ENCODE measurements at places on chromosomes 6 and 20. TPM values are rescaled to one million over a fixed set of nuclear protein-coding genes. Genes with fewer than 3 reads are reported as not detected.

TSPO2 gene
- not detected for total RNA-seq

- H3K4me1 ChIP-seq = no peaks in the 10 kb centered on the region
- H3K27me3 ChIP-seq = no peaks in the 10 kb centered on the region
- no peak overlapping the region for H3K4me3 ChIP-seq
- H3K27ac ChIP-seq = no peak overlapping the region
Measured at GRCh38 chr6:3147914-3148757, 9.2 kb downstream of the TUBB2A start.

DNA sequence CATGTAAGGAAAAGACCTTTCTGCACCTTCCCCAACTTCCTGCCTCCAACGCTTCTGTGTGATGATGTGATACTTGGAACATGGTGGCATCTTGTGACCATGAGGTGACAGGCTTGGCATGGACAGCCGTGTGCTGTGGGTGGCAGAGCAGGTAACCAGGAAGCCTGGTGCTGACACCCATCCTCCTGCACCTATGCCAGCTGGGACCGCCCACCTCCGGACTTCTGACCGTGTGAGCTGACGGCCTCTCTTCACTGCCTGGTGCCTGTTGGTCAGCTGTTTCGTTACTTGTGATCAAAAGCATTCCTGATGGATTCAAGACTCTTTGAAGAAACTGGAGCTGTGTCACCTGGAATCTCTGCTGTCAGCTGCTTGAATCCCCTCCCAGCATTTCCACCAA is 70.3 kb downstream of the TMEM242 start:
- no peaks in the 10 kb centered on the region for H3K27me3 ChIP-seq
- H3K27ac ChIP-seq = no peak overlapping the region
- H3K4me3 ChIP-seq = no peak overlapping the region
- H3K4me1 ChIP-seq = peaks cover 8% of the 10 kb centered on the region

DNA sequence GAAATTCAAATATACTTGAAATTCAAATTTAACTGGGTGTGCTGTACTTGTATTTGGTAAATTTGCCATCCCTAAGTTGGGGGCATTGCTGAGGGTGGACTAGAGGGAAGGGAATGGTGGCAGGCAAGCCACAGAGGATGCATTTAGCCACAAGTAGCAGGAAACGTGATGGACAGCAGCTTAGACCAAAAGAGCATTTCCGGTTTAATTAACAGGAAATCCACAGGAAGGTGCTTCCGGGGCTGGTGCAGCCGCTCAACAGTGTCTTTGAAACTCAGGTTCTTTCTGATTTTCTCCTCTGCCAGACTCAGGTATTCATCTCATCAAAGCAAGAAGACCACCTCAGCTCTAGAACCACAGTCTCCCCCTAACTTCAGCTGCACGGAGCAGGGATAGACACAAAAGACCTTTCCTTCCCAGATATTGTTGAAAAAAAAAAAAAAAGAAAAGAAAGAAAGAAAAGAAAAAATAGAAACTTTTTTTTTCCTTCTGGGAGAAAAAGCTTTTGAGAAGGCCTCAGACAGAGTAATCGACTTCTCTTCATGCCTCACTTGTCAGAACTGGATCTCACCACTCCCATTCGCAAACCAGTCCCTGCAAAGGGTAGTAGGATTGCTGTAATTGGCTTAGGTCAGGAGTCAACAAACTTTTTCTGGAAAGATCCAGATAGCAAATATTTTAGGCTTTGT is 8.0 kb upstream of the BCAS1 start:
- no peak for DNase-seq
- H3K36me3 ChIP-seq = no peaks in the 10 kb centered on the region
- peaks cover 11% of the 10 kb centered on the region for H3K27me3 ChIP-seq
- peaks cover 3% of the 10 kb centered on the region for H3K4me1 ChIP-seq
- H3K4me3 ChIP-seq = no peak overlapping the region

CNKSR3 gene
- total RNA-seq = 20.3 TPM

CST4 gene
- total RNA-seq = not detected

- peaks cover 9% of the 10 kb centered on the region for H3K27me3 ChIP-seq
- H3K27ac ChIP-seq = peak overlapping the region; percentile 64
- H3K4me3 ChIP-seq = peak overlapping the region; percentile 69
- H3K4me1 ChIP-seq = peaks cover 15% of the 10 kb centered on the region
Measured at GRCh38 chr20:17504898-17505635, 26.1 kb downstream of the BFSP1 start.

SLC35B2 gene
- 20.2 TPM for total RNA-seq

ELOVL2 gene
- total RNA-seq = 1.4 TPM

LRRC73 gene
- 1.6 TPM for total RNA-seq

MOG gene
- total RNA-seq = 14.7 TPM

DNA sequence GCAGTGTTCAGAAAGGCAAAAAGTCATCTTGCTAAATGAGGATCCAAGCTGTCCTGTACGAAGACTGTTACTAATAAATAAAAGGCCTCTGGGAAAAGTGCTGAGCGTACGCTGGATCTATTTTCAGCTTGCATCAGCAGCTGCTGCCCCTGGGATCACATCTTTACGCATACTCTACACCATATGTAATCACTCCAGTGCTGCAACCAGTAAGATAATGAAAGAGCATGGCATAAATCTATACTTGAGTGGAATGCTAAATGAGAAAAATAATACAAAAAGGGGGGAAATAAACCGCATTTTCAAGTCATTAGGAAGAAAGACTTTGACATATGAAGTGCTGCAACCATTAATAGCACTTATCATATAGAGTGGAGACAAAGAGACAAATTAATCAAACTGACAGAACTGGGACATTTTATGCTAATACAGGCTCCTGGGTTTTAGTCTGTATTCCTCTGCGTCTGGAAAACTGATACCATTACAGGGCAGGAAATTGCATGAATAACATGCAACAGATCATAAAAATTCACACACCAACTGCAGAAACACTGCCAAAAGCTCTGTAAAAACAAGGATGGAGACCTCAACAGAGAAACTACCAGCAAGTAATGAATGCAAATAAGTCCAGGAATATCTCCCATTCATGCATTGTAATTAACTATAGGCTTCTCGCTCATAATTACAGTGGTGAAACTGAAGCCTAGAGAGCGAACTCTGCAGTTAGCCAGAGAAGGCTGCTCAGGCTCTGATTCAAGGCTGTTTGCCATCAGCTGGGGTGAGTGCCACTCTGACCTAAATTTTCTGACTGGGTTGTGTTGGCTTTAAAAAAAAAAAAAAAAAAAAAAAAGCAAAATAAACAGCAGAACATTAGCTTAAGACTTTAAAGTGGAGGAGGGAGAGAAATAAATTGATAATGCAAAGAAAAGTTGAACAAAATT is 83.8 kb downstream of the GJA10 start:
- H3K4me1 ChIP-seq = peaks cover 38% of the 10 kb centered on the region
- peak overlapping the region; percentile 49 for H3K27ac ChIP-seq
- no peaks in the 10 kb centered on the region for H3K27me3 ChIP-seq
- no peaks in the 10 kb centered on the region for H3K36me3 ChIP-seq
- DNase-seq = no peak

WFDC12 gene
- not detected for total RNA-seq

CCDC170 gene
- 0.36 TPM for total RNA-seq

BTN1A1 gene
- total RNA-seq = not detected

DNA sequence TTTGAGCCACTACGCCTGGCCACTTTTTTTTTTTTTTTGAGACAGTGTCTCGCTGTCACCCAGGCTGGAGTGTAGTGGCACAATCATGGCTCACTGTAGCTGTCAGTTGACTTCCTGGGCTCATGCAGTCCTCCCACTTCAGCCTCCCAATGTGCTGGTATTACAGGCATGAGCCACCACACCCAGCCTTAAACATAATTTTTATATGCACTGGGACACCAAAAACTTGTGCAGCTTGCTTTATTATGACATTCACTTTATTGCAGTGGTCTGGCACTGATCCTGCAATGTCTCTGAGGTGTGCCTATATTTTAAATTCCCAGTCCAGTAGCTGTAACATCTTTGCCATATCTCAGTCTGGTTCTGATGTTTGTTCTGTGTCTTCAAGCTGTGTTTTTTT is 34.7 kb downstream of the KAT14 start:
- no peak for DNase-seq
- no peaks in the 10 kb centered on the region for H3K4me1 ChIP-seq
- H3K4me3 ChIP-seq = no peak overlapping the region

DNA sequence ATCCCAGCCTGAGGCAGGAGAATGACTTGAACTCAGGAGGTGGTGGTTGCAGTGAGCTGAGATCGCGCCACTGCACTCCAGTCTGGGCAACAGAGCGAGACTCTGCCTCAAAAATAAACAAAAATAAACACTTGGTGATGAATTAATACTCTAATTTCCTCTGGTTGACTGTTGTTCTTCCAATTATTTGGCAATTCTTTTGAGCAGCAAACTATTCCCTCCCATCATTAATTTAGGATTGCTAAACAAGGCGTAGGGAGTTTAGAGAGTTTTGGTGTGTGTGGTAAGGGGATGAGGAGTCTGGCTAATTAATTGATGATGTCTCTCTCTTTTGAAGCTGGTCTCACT is 2.7 kb upstream of the ID1 start:
- no peak for DNase-seq
- peaks cover 40% of the 10 kb centered on the region for H3K4me1 ChIP-seq
- no peaks in the 10 kb centered on the region for H3K27me3 ChIP-seq
- no peaks in the 10 kb centered on the region for H3K36me3 ChIP-seq
- peak overlapping the region; percentile 93 for H3K27ac ChIP-seq
- no peak overlapping the region for H3K4me3 ChIP-seq

- no peak overlapping the region for H3K4me3 ChIP-seq
- H3K4me1 ChIP-seq = peaks cover 50% of the 10 kb centered on the region
- DNase-seq = no peak
- H3K27me3 ChIP-seq = no peaks in the 10 kb centered on the region
- peak overlapping the region; percentile 33 for H3K27ac ChIP-seq
Measured at GRCh38 chr20:34402461-34402860, 39.4 kb downstream of the ITCH start.

RPL10A gene
- total RNA-seq = 552 TPM

GRCh38 chr6:34125939-34126338 is 19.9 kb downstream of the GRM4 start:
- no peak overlapping the region for H3K27ac ChIP-seq
- H3K4me1 ChIP-seq = no peaks in the 10 kb centered on the region
- no peak for DNase-seq
- H3K4me3 ChIP-seq = no peak overlapping the region
- H3K27me3 ChIP-seq = peaks cover 97% of the 10 kb centered on the region

GRCh38 chr20:61502433-61502832 is 250.4 kb downstream of the CDH4 start:
- peaks cover 7% of the 10 kb centered on the region for H3K4me1 ChIP-seq
- H3K27ac ChIP-seq = no peak overlapping the region
- no peaks in the 10 kb centered on the region for H3K36me3 ChIP-seq
- peaks cover 57% of the 10 kb centered on the region for H3K27me3 ChIP-seq
- no peak overlapping the region for H3K4me3 ChIP-seq
- DNase-seq = no peak

DNA sequence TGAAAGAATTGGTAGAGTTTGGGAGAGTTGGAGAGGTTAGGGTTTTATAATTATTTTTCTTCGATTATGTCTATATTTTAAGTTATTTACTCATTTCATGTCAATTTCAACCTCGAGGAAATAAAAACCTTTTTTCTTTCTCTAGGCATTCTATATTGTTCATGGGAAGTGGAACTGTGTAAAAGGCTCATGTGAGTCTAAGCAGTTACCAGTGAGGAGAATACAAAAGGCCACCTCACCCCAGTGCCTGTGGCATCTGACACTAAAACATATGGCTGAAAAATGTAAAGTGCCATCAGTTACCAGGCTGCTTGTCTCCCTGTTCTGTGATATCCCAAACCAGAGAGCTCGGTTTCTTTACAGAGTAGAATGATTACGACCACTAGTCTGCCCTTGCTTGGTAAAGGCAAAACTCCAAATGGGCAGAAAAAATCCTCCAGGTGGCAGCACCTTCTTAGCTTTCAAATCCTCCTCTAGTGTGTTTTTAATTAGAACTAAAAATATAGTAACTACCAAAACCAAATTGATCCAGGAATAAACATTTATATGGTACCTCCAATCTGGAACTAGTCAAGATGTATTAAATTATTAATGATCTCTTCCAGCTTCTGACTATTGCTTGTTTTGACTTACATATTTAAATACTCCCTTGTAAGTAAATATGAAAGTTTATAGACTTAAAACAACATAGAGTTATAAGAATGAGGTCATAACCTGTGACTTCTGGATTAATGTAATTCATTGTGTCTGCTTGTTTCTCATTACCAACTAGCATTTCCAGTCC is 122.6 kb upstream of the MCHR2 start:
- no peak for DNase-seq
- no peaks in the 10 kb centered on the region for H3K36me3 ChIP-seq
- no peak overlapping the region for H3K4me3 ChIP-seq

GRCh38 chr6:21193790-21194475 is 399.6 kb upstream of the SOX4 start:
- peaks cover 11% of the 10 kb centered on the region for H3K4me1 ChIP-seq
- H3K27ac ChIP-seq = no peak overlapping the region
- H3K36me3 ChIP-seq = no peaks in the 10 kb centered on the region
- no peak overlapping the region for H3K4me3 ChIP-seq
- no peaks in the 10 kb centered on the region for H3K27me3 ChIP-seq
- DNase-seq = no peak

- peak overlapping the region; percentile 94 for H3K27ac ChIP-seq
- H3K36me3 ChIP-seq = no peaks in the 10 kb centered on the region
- H3K27me3 ChIP-seq = no peaks in the 10 kb centered on the region
- DNase-seq = peak; percentile 69
- peak overlapping the region; percentile 58 for H3K4me3 ChIP-seq
- H3K4me1 ChIP-seq = peaks cover 37% of the 10 kb centered on the region
Measured at GRCh38 chr6:163405412-163406309, 8.9 kb upstream of the QKI start.

DNA sequence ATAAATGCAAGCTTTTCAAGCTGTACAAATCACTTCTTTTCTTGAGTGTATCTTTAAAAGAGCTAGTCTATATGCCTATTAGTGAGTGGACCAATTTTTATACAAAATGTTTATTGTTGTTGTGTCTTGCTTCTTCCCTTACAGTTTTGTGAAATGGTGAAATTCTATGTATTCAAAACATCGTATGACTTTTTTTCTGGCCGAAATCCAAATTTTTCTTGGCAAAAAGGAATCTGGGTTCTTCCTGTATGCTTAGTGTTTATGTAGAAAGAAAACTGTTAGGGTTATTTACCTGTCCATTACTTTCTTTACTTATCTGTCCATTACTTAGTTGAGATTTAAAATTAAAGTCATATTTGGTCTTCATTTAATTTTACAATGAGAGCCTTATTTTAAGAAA is 153.9 kb downstream of the MMS22L start:
- H3K4me1 ChIP-seq = no peaks in the 10 kb centered on the region
- no peaks in the 10 kb centered on the region for H3K27me3 ChIP-seq
- H3K4me3 ChIP-seq = no peak overlapping the region

GGTLC1 gene
- total RNA-seq = not detected

- H3K36me3 ChIP-seq = no peaks in the 10 kb centered on the region
- no peak overlapping the region for H3K27ac ChIP-seq
- DNase-seq = no peak
Measured at GRCh38 chr6:27375613-27376079, 12.9 kb upstream of the ZNF391 start.

- H3K4me1 ChIP-seq = peaks cover 70% of the 10 kb centered on the region
- no peak for DNase-seq
- no peak overlapping the region for H3K4me3 ChIP-seq
- H3K27ac ChIP-seq = no peak overlapping the region
- H3K36me3 ChIP-seq = no peaks in the 10 kb centered on the region
- H3K27me3 ChIP-seq = no peaks in the 10 kb centered on the region
Measured at GRCh38 chr6:36039112-36039511, 11.5 kb downstream of the MAPK14 start.

OGFRL1 gene
- total RNA-seq = 7.1 TPM

HLA-DQA1 gene
- total RNA-seq = 5.4 TPM

GRCh38 chr6:29035951-29036350 is 9.0 kb downstream of the OR2W1 start:
- H3K4me1 ChIP-seq = no peaks in the 10 kb centered on the region
- no peak overlapping the region for H3K27ac ChIP-seq
- DNase-seq = no peak
- H3K4me3 ChIP-seq = no peak overlapping the region
- peaks cover 33% of the 10 kb centered on the region for H3K27me3 ChIP-seq
